ENCODE measurements at places on chromosomes 7 and 10.

- no peak for DNase-seq
Observed at GRCh38 chr10:42921951-42922350, 139.4 kb downstream of the BMS1 start.

DNA sequence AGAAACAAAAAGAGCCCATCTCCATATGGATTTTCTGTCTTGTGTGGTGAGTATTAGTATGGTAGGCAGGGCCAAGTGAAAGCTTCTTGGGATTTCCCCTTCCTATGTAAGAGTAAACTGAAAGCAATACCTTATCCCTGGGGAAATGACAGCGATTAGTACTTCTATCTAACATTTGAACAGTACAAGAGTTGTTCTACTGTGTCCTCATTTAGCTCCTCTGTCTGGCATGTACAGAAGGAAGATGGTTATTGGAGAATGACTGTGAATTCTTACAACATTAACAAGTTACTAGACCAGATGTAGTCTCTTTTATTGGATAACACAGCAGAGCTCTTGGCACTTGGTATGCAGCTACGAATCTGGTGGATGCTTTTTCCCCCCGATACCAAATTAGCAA lies 17.9 kb upstream of the TRIL start:
- DNase-seq = no peak

- peak; percentile 62 for DNase-seq
Observed at GRCh38 chr7:2715341-2716231, 27.6 kb downstream of the AMZ1 start.

GRCh38 chr7:132148876-132149275 lies 427.4 kb downstream of the PLXNA4 start:
- DNase-seq = no peak

- no peak for DNase-seq
Observed at GRCh38 chr10:5944389-5945189, 32.8 kb downstream of the IL15RA start.

DNA sequence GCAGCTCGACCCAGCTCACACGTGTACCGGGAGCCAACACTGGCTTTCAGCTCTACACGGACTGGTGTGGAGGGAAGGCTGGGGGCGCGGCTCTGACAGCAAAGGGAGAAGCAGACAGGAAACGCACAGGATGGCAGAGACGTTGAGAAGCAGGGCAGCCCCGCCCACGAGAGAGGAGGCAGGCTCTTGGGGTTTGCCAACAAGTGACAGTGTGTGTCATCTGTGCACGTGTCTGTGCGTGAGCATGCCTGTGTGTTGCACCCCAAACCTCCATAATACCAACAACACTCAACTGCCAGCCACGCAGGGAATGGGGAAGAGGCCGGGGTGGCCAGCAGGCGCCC lies 64.4 kb upstream of the PDGFA start:
- DNase-seq = peak; percentile 92

GRCh38 chr10:88039496-88040200 lies 176.2 kb downstream of the PTEN start:
- no peak for DNase-seq

GRCh38 chr10:22573820-22574569 lies 140.4 kb downstream of the PIP4K2A start:
- DNase-seq = no peak

- DNase-seq = no peak
Observed at GRCh38 chr7:146084086-146084485, 32.5 kb upstream of the CNTNAP2 start.

GRCh38 chr7:50552921-50553320 lies 12.3 kb downstream of the DDC start:
- DNase-seq = no peak

GRCh38 chr7:70704831-70705346 lies 427.1 kb upstream of the GALNT17 start:
- DNase-seq = no peak

DNA sequence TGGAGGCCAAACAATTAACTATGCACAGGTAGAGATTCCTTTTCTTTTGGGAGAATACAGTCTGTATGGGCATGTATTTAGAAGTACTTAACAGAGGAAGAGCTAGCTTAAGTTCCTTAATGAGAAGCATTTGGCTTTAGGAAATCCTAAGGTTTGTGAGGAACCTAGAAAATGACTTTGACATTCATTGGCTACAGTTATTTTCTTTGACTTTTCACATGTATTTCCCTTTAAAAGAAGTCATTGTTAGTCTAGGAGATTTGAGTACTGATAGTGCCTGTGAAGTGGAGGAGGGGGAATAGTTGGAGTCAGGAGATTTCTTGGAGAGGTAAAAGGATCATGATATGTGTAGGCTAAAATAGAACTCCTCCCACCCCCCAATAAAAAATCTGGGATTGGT lies 3.6 kb downstream of the HELLS start:
- no peak for DNase-seq

GRCh38 chr7:91554883-91555282 lies 290.6 kb downstream of the FZD1 start:
- no peak for DNase-seq

GRCh38 chr7:107838024-107838601 lies 35.1 kb upstream of the SLC26A3 start:
- no peak for DNase-seq

DNA sequence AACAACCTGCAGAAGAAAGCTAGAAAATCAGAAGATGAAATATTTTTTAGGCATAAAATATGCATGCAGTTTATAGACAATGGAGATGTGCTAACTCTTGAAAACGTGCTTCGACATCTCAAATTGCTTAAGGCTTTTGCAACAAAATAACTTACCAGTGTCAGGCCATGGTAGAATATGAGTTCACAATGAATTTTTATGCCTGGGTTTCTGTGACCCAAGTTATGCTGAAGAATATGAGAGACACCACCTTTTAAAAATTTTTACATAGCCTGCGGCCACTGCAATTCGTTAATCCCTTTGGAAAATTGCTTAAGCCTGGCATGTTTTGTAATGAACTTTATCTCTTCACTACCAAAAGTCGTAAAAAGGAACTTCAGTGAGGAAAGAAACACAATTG lies 170.1 kb upstream of the AKR1E2 start:
- DNase-seq = no peak

Data from central memory CD4-positive, alpha-beta T cell (primary cell).